ENCODE measurements at places on chromosomes 1 and 21.
A peak's percentile ranks its signal among the peaks of the same experiment; 100 is the strongest.

DNA sequence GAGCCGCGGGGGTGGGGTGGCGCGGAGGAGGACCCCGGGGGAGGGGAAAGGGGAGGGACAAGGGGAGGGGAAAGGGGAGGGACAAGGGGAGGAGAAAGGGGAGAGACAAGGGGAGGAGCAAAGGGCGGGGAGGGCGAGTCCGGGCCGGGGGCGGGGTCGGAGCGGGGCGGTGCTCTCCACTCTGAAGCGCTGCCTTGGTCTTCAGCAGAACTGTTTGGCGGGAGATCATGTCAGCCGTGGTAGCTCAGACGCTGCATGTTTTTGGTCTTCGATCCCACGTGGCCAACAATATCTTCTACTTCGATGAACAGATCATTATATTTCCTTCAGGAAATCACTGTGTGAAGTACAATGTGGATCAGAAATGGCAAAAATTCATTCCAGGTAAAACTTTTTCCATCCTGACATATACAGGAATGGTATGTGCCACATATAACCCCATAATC lies 420 bp downstream of the CFAP57 start:
- DNase-seq: peak; percentile 93

DNA sequence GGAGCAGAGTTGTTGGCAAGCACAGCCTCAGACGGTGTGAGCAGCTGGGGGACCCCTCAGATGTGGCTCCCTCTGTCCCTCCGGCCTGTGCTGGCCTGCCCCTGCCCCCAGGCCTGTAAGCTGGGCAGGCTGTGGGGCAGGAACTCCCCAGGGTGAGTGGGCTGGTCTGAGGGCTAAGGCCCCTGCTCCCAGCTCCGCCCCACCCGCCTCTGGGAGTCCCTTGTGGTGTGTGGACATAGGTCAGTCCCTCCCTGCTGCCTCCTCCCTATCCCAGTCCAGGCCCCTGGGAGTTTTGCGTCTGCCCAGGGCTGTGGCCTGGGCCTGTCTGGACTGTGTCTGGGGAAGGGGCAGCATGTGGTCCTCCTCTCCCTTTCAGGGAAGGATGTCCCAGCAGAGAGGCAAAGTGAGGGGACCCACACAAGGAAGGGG lies 3.6 kb upstream of the VWA1 start:
- DNase-seq: no peak

DNA sequence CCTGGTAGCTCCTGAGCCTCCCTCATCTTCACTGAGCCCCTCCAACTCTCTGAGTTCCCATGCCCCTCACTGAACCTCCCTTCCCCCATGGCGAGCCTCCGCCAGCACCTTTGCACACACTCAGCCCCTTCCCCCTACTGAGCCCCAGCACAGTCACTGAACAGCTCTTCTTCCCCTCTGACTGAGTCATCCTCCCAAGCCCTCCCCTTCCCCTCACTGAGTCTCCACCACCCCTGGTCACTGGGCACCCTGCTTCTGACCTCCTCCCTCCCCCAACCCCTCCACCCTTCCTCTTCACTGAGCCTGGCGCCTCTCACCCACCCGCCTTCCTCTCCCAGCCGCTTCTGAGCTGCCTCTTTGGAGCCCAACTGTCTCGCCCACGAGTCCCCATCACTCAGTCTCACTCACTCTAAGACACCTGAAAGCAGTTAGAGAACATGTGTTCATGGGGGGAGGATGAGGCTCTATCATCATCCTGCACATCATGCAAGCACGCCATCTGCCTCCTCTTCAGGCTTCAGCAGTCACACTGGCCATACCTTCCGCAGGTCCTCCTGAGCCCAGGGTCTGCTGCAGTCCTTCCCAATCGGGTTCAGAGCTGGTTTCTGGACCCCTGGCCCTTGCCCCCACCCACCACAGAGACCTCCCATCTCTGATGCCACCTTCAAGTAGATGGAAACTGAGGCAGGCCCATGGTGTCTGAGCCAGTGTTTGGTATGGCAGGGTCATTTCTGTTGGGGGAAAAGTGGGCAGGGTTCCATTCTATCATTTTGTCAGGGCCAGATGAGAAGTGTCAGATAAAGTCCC lies 2.0 kb upstream of the TRNP1 start:
- DNase-seq: no peak

DNA sequence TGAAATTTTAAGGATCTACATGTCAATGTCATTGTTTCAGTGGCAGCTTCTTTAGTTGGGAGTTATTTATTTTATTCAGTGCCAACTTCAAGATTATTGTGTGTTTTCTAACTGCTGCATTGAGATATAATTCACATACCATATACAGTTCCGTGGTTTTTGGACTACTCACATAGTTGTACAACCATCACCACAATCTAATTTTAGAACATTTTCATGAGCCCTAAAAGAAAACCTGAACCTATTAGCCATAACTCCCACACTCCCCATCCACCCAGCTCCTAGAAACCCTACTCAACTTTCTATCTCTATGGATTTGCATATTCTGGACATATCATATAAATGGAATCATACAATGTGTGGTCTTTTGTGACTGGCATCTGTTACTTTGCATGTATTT lies 220.0 kb downstream of the LRRC40 start:
- DNase-seq: no peak

DNA sequence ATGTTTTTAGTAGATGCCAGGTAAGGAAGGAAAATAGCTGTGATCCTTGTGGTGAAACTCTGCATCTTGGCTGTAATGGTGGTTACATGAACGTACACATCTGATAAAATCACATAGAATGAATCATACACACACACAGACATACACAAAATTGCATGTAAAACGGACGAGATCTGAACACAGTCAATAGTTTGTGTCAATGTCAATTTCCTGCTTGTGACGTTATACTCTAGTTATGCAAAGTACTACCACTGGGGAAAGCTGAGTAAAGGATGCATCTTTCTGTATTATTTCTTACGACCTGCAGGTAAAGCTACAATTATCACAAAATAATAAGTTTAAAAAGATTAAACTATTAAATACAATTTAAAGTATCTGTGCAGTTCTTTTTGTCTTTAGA lies 493.7 kb upstream of the ZP4 start:
- DNase-seq: no peak

- DNase-seq: no peak
These were observed 451 bp downstream of the CHD5 start for GRCh38 chr1:6179564-6180175.

DNA sequence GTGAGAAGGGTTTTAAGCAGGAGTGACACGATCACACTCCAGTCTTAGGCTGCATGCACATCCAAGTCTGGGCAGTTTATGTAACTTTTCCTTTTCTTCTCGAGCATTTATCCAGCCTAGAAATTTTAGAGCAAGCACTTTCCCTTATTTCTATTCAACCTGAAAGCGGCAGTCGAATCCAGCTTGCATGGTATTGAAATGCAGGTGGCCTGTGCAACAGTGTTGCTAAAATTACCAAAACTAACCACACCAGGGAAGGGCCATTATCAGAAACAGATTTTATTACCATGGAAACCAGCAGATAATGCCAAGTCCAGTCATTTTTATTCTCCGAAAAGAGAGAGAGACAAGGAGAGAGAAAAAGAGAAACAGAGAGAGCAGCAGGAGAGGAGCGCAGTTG lies 179.9 kb upstream of the ZC3H12A start:
- DNase-seq: no peak

GRCh38 chr1:244011786-244012185 lies 39.3 kb upstream of the ZBTB18 start:
- no peak for DNase-seq

DNA sequence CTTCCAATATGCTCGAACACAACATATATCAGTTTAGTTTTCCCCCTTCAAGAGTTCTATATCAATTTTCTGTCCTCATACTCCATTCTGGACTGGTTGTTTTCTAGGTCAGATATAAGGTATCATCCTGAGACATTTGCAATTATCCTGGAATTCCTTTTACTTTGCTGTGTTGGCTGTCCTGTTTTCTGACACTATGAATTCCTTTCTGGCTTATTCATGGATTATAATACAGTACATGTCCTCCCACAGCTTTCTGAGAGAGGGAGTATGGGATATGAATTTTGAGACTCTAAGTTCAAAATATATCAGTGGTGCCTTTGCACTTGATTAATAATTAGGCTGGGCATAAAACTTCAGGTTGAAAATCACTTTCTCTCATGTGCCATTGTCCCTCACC lies 11.9 kb downstream of the PHTF1 start:
- DNase-seq: no peak

GRCh38 chr1:171763764-171764163 lies 17.7 kb upstream of the METTL13 start:
- no peak for DNase-seq

DNA sequence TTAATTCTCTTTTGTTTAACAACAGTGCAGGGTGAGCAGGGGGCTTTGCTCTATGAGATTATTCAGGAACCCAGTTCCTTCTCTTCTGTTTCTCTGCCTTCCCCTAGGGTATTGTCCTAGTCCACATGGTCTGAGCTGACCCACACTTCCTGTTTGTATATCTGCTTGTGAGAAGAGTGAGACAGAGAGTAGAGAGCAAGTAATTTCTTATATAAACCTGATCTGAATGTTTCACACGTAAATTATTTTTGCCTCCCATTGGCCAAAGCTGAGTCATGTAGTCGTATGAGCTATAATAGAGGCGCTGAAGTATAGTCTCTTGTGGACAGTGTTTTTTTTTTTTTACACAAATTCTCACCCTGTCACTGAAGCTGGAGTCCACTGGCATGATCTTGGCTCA lies 134.2 kb upstream of the SERTAD4 start:
- DNase-seq: no peak

DNA sequence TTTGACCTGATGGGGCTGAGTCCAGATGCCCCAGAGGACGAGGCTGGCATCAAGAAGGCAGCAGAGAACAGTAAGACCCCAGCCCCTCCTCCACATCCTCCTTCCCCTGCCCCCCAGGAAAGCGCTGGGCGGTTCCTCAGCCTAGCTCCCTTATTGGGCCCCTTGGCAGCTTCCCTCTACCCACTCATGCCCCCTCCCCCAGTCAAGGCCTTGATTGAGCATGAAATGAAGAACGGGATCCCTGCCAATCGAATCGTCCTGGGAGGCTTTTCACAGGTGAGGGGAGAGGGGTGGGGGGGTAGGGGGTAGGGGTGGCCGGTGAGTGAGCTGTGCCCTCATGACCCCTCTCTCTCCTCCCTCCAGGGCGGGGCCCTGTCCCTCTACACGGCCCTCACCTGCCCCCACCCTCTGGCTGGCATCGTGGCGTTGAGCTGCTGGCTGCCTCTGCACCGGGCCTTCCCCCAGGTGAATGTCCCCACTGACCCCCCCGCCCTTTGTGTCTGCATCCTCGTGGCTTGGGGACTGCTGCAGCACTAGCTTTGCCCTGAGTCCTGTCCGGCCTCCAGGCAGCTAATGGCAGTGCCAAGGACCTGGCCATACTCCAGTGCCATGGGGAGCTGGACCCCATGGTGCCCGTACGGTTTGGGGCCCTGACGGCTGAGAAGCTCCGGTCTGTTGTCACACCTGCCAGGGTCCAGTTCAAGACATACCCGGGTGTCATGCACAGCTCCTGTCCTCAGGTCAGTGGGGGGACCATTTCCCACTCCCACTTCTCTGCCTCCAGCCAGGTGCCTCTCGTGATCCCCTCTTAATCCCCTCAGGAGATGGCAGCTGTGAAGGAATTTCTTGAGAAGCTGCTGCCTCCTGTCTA lies 3.2 kb downstream of the LYPLA2 start:
- DNase-seq: no peak

- DNase-seq: no peak
These were observed 13.8 kb upstream of the RGS21 start for GRCh38 chr1:192303029-192303428.

- no peak for DNase-seq
These were observed 77.2 kb upstream of the CTTNBP2NL start for GRCh38 chr1:112318698-112319370.

- no peak for DNase-seq
These were observed 47.9 kb downstream of the RBM11 start for GRCh38 chr21:14263879-14264278.

All from hypothalamus (tissue), 51 donors.